ENCODE measurements at places on chromosomes 3 and 15. TPM values are rescaled to one million over a fixed set of nuclear protein-coding genes. Genes with fewer than 3 reads are reported as not detected.

GRCh38 chr15:39188930-39189329, 391.9 kb upstream of the THBS1 start:
- no peak overlapping the region for H3K4me3 ChIP-seq
- no peaks in the 10 kb centered on the region for H3K36me3 ChIP-seq
- H3K27ac ChIP-seq, result no peak overlapping the region
- no peaks in the 10 kb centered on the region for H3K27me3 ChIP-seq
- no peaks in the 10 kb centered on the region for H3K4me1 ChIP-seq
- DNase-seq, result no peak

Gene HTR3E
- total RNA-seq, result not detected

DNA sequence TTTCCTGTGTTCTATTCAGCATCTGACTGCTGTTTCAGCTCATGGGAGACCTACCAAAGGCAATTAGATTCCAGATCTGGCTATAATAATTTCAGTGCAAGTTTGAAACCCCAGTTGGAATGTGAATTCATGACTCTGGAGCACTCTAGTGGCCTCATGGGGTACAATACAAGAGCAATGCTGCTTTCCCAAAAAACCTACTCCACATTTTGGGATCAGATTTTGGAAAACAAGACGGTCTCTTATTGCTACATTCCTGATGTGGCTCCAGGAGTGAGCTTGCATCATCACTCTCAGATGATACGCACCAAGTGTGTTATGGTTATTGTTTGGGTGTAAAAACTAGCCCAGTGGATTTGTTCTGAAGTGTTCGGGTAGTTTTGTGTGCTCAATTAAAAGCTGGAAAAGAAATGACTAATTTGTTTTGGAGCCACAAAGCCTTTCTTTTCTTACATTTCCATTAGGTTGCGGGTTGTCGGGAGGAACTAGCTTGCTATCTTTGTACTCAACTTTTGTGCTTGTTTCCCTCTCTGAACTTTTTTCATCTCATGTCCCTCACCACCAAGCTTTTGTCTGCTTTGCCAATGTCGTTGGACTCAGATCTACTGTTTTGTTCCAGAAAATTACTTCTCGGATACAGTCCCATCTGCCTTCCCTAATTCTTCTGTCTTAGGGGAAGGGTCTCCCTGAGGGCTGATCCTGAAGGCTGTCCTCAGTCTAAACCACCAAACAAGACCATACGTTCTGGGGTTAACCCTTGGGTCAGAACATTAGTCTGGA, 272.1 kb downstream of the BBX start:
- DNase-seq, result no peak
- no peaks in the 10 kb centered on the region for H3K36me3 ChIP-seq
- no peak overlapping the region for H3K27ac ChIP-seq
- H3K27me3 ChIP-seq, result no peaks in the 10 kb centered on the region
- no peak overlapping the region for H3K4me3 ChIP-seq

DNA sequence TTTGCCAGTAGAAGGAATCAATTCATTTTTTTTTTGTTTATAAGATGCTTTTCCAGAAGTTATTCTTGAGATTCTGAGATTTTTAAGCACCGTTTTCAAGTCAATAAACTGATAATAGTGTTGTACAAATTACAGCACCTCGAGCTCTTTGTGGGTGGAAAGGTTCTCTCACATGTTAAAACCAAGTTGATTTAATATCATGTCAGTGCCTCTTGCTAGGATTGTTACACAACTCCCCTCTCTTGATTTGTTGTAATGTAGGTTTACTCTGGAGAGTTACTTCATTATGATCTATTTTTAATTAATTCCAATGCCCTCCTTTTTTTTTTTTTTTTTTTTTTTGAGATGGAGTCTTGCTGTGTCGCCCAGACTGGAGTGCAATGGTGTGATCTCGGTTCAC, 25.8 kb upstream of the UBXN7 start:
- H3K27ac ChIP-seq, result no peak overlapping the region
- DNase-seq, result no peak
- no peaks in the 10 kb centered on the region for H3K4me1 ChIP-seq
- no peak overlapping the region for H3K4me3 ChIP-seq

DNA sequence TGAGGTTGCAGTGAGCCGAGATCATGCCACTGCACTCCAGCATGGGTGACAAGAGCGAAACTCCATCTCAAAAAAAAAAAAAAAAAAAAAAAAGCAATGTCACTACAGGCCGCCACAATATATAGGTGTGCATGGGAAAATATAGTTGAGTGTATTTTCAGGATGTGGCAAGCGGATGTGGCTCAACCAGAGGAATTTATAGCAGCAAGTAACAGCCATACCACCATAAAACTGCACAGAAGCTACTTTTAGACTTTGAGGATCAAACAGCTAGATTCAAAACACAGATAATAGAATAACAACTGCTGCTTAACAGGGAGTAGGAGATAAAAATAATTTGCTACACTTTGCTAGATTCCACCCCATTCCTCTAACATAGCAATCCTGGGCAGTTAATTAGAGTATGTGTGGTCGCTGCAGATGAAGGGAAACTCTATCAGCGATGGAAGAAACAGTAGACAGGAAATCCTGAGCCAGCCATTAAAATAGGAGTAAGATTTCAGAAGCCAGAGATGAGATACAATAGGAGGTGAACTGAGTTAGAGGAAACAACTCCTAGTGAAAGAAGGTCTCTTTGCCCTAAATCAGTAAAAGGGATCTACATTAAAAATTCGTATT, 318.7 kb upstream of the STT3B start:
- H3K4me3 ChIP-seq, result no peak overlapping the region
- no peaks in the 10 kb centered on the region for H3K36me3 ChIP-seq
- H3K27me3 ChIP-seq, result no peaks in the 10 kb centered on the region
- no peak overlapping the region for H3K27ac ChIP-seq

DNA sequence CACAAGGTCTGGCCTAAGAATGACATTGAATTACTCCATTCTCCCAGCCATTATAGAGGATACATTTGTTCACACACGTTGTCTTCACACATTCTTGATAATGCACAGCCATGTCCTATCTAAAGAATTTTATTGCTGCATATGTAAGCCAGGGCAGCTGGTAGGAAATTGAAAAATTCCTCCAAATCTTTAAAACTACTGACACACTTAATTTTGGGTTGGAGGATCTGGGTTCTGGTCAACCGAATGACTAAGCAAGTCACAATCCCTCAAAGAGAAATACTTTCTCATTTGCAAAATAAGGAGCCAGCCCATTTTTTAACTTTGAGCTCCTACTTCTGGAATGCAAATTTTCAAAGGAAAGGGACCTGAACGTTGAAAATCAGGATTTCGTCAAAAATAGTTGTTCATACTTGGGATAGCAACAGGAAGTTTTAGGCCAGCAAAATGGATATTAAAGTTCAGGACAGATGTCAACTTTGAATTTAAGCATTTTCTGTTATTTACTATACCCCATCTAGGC, 638.3 kb downstream of the NTRK3 start:
- no peak overlapping the region for H3K27ac ChIP-seq
- no peaks in the 10 kb centered on the region for H3K27me3 ChIP-seq
- no peaks in the 10 kb centered on the region for H3K4me1 ChIP-seq
- no peaks in the 10 kb centered on the region for H3K36me3 ChIP-seq
- DNase-seq, result no peak

DNA sequence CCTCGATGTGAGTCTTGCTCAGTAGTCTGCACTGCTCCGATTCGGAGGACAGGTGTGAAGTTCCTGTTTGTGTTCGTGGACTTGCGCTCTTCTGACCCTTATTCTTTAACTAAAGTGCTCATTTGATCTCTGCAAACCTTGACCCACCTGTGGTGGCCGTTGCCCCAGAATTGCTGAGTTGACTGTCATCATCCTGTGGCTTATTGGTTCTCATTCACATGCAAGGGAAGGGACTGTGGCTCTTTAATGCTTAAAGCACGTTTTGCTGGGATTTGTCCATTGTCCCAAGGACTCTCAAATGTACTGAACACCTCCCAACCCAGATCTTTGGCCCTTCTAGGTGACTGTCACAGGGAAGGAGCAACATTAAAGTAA, 13.4 kb downstream of the SYNM start:
- H3K4me3 ChIP-seq, result no peak overlapping the region
- DNase-seq, result no peak
- H3K27me3 ChIP-seq, result no peaks in the 10 kb centered on the region
- no peaks in the 10 kb centered on the region for H3K4me1 ChIP-seq

DNA sequence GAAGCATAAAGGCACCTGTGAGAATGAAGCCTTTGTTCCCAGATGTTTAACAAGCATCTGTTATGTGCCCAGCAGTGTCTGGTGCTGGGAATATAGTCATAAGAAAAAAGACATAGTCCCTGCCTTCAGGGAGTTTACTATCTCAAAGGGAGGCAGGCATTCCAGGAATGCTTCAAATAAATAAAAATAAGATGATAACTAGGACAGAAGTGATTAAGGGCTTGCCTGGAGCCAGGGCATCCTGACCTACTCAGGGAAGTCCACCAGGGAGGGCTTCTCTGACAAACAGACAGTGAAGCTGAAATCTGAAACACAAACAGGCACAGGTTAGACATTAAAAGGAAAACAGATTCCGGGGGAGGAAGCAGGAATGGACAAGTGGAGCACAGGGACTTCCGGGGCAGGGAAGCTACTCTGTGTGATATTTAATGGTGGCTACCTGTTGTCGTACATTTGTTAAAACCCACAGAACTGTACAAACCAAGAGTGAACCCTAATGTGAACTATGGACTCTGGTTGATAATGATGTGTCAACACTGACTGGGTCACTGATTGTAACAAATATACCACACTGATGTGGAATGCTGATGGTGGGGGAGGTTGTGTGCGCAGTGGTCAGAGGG, 53.3 kb downstream of the ITGB5 start:
- peak overlapping the region; percentile 81 for H3K27ac ChIP-seq
- no peak overlapping the region for H3K4me3 ChIP-seq
- no peak for DNase-seq
- no peaks in the 10 kb centered on the region for H3K27me3 ChIP-seq
- no peaks in the 10 kb centered on the region for H3K36me3 ChIP-seq

Gene SLCO2A1
- 15.9 TPM for total RNA-seq

GRCh38 chr15:53752406-53752805, 7.1 kb downstream of the WDR72 start:
- DNase-seq, result no peak
- no peak overlapping the region for H3K27ac ChIP-seq
- H3K36me3 ChIP-seq, result no peaks in the 10 kb centered on the region
- H3K4me3 ChIP-seq, result no peak overlapping the region
- no peaks in the 10 kb centered on the region for H3K27me3 ChIP-seq

GRCh38 chr3:18643281-18643680, 218.1 kb upstream of the SATB1 start:
- no peaks in the 10 kb centered on the region for H3K27me3 ChIP-seq
- H3K4me1 ChIP-seq, result no peaks in the 10 kb centered on the region
- H3K27ac ChIP-seq, result no peak overlapping the region
- no peak for DNase-seq
- no peak overlapping the region for H3K4me3 ChIP-seq

DNA sequence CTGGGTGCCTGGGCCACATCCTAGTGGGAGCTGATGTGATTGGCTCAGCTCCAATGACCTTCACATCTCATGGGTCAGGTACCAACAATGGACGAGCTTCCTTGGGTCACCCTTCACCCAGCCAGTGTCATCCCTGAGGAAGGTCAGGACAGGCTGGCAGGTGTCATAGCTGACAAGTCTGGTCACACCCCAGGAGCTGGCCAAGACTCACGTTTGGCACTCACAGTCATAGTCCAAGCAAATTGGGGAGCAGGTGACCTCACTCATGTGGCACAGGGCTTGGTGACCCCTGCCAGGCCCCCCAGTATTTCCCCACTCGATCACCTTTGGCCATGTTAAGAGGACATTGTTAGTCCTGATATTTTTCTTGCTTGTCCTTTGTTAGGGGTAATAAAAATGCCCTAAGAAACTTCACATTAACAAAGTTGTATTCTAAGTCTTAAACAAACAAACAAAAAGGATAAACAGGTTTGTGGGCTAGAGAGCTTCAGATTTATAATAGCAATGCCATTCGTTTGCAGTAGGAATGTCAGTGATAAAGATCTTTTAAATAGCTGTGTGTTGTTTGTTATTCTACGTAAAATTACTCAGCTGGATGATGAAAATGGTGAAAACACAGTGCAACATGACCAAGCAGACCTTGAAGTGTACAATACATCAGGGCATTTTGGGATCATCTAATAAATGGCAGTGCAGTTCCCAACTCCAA, 79.5 kb upstream of the POMGNT2 start:
- H3K4me3 ChIP-seq, result no peak overlapping the region
- no peaks in the 10 kb centered on the region for H3K4me1 ChIP-seq

Gene KIF15
- 32.2 TPM for total RNA-seq

DNA sequence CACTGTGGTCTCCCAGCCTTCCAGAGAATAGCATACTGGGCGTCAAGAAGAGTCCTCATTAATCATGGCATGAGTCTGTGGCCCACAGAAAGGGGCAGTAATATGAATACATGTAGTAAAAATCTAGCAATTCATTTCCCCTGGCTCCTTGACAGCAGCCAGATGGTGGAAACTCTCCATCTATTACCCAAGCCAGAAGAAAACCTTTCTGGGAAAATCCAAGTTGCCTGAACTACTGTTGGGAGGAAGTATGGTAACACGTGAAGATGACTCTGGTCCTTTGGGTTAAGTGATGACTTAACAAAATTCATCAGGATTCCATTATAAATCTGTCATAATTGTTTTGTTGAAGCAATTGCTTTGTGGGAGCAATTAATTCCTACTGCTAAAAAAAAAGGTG, 530.5 kb downstream of the FHIT start:
- H3K27ac ChIP-seq, result no peak overlapping the region
- no peak for DNase-seq
- no peaks in the 10 kb centered on the region for H3K27me3 ChIP-seq

GRCh38 chr3:193594946-193595689, 2.1 kb downstream of the OPA1 start:
- peaks cover 10% of the 10 kb centered on the region for H3K4me1 ChIP-seq
- no peak overlapping the region for H3K27ac ChIP-seq
- no peaks in the 10 kb centered on the region for H3K27me3 ChIP-seq
- no peak for DNase-seq
- H3K4me3 ChIP-seq, result no peak overlapping the region

DNA sequence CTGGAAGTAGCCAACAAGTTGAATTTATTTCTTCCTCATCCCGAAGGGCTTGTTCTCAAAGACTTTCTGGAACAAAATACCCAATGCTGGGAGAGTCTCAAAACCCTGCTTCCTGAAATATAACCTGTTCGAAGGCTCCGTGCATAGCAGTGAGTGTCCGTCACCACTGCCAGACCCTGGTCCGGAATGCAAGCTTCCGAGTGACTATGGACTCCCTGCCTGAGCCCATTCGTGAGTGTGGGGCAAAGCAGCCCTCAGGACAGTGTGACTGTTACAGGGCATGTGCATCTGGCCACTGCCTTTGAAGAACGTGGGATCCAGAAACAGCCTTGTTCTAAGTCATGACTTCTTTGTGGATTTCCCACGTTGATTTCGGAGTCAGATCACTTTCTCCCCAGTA, 214.5 kb upstream of the IGF1R start:
- no peak overlapping the region for H3K27ac ChIP-seq
- H3K4me3 ChIP-seq, result no peak overlapping the region
- no peaks in the 10 kb centered on the region for H3K4me1 ChIP-seq
- DNase-seq, result no peak

- H3K4me3 ChIP-seq, result no peak overlapping the region
- no peak for DNase-seq
- H3K4me1 ChIP-seq, result no peaks in the 10 kb centered on the region
- H3K27ac ChIP-seq, result no peak overlapping the region
- H3K27me3 ChIP-seq, result no peaks in the 10 kb centered on the region
- H3K36me3 ChIP-seq, result no peaks in the 10 kb centered on the region
These were observed 59.6 kb upstream of the NEDD4 start for GRCh38 chr15:56053046-56053400.

Gene TMCC1
- 20.6 TPM for total RNA-seq

Gene AADACL2
- total RNA-seq, result not detected

Gene LCTL
- not detected for total RNA-seq

Gene CPNE9
- not detected for total RNA-seq

Gene DUOXA2
- 0.67 TPM for total RNA-seq
